ENCODE measurements at places on chromosomes 4 and X.

- DNase-seq: no peak
Observed at GRCh38 chrX:37776283-37776986, 3.4 kb upstream of the CYBB start.

GRCh38 chrX:31323658-31324057 lies 251.8 kb upstream of the FTHL17 start:
- DNase-seq: no peak

DNA sequence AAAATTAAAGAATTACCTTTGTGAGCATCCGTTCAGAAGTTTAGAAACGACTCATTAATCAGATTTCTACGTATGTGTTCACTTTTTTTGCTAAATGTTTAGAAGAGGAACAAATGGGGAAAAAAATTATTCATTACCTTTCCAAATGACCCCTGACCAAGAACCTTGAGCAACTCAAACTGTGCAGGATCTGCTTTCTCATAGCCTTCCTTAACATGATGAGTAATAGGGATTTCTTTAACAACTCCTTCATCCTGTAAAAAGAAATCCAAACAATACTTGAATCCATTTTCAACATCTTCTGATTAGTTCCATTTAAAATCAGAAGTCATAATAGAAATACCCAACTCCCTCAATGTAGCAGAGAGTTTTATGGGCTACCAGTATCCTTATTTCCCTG lies 32.1 kb downstream of the RPS6KA6 start:
- DNase-seq: no peak

DNA sequence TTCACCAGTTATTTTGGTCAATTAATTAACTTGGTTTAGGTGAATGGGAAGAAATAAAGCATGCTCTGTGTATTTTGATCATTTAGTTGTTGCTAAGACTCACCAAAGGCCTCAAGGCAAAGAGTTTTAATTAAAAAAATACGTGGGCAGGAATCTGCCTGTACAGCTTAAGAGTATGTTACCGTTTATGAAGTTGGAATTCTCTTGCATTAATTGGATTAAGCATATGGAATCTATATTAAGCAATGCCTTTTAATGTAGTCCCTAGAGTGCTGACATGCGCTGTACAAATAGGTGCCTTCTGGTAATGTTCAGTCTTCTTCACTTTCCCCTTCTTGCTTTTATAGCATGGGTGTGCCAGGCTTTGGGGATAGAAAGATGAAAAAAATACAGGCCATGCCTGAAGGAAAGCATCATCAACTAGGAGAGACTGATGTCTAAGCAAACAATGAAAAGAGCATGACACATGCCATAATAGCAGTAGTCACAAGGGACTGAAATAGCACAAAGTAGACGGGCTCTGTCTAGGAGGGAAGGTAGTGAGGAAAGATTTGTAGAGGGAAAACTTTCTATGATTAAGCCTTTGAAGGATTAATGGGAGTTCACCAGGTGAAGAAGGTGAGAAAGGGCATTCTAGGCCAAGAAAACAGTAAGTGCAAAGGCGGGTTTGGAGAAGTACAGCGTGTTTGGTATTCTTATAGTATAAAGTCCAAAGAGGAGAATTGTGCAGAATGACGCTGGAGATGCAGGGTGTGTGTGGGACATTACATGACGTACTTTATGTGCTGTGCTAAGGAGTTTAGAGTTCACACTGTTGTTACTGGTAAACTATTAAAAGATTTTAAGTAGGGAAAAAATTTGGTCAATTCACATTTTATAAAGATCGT lies 226.1 kb upstream of the ANXA3 start:
- DNase-seq: no peak

DNA sequence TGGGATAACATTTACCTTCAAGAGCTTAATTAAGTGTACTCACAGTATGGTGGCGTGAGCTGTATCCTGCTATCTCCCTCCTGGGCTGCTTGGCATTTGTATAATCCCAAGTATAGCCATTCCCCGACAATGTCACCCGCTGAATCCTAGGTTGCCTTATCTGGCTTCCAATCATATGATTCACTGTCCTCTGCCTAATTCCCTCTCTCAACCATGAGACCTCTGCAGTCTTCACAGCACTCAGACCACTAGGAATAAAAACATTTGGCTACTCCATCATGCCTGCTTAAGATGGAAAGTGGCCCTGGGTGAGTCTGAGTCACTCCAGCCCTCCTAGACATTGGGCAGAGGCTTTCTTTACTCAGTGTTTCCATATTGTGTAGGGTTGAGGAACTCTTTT lies 28.9 kb upstream of the WDFY3 start:
- no peak for DNase-seq

DNA sequence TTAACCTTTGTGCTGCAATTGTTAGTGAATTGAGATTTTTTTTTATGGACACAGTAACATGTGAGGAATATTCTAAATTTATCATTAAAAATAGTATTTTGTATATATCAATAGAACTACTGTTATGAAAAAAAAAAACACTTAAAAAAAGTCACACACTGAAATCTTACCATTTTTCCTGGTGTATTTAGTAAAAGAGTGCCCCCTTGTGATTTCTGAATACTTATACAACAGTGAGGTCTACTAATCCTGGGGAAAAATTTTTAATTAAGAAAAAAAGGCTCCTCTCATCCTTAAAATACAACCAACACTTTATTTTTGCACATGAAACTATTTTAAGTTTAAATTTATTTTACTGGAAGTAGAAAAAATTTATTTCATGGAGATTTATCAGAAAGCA lies 56.4 kb upstream of the SPOCK3 start:
- DNase-seq: no peak

- DNase-seq: no peak
Observed at GRCh38 chrX:28609003-28609402, 21.8 kb downstream of the IL1RAPL1 start.

DNA sequence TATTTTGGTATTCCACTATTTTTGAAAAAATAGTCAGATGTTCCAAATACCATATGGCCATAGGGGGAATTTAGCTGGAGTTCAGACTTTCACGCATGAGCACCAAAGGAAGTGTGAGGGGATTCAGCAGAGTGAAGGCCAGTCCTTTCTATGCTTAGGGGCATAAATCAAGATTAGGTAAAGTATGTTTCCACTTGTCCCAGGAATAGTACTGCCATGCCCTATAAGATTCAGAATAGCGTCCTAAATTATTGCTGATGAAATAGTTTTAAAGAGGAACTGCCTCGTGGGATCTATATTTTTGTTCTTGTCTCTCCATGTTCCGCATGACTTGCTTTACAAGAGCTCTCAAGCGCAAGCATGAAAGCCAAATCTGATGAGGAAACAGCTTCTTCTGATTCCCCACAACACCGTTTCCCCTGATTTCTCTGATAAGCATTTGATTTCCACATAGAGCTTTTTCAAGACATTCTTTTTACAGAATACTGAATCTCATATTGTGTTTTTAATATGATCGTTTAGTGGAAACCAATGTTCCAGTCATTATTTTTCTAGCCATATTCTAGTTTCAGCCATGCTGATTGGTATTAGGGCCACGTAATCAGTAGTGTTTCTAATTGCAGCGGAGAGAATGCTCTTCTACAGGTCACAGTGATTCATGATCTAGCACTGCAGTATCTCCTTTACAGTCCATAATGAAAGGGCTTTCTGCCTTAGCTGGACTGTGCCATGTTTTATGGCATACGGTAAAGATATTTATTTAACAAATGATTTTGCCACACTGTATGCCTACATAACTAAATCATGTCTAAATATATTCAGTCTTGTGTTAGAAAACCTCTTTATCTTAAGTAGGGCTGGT lies 492.3 kb downstream of the CENPC start:
- no peak for DNase-seq

GRCh38 chr4:149108626-149109025 lies 666.4 kb upstream of the NR3C2 start:
- DNase-seq: no peak

DNA sequence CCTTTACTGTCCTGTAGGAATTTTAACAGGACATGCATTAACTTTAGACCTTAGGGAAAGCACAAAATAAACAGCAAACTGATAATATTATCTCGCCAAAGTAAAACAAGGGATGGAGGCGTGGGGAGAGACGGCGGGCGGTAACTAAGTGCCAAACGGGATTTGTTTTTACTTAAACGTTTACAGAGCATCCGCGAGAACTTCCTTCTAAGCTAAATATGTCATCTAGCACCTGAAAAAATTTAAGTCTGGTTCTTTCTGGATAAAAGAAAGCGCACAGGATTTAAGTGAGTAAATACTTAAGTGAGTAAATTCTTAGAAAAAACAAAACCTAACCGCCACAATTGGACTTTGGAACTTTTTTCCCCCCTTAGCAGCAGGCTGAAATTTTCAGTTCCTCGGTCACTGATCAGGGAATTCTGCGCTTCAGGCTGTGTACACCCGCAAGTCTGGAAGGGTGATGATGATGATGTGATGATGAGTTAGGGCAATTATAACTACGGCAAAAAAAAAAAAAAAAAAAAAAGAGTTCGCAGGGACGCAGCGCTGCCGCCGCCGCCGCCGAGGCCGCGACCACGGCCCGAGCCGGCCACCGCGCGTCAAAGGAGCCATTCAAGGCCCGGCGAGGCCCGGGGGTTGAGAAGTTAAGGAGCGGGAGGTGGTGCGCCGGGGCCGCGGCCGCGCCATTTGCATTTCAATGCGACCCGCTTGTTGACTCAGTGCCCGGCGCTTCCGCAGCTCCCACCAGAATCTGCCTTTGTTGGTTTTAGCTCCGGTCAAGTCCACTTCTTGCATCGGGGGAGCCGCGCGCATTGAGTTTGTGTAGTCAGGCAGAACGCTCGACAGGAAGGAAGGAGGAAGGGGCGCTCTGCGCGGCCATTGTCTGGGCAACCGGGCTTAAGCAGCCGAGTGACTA lies 108.8 kb downstream of the SPRY1 start:
- DNase-seq: no peak

DNA sequence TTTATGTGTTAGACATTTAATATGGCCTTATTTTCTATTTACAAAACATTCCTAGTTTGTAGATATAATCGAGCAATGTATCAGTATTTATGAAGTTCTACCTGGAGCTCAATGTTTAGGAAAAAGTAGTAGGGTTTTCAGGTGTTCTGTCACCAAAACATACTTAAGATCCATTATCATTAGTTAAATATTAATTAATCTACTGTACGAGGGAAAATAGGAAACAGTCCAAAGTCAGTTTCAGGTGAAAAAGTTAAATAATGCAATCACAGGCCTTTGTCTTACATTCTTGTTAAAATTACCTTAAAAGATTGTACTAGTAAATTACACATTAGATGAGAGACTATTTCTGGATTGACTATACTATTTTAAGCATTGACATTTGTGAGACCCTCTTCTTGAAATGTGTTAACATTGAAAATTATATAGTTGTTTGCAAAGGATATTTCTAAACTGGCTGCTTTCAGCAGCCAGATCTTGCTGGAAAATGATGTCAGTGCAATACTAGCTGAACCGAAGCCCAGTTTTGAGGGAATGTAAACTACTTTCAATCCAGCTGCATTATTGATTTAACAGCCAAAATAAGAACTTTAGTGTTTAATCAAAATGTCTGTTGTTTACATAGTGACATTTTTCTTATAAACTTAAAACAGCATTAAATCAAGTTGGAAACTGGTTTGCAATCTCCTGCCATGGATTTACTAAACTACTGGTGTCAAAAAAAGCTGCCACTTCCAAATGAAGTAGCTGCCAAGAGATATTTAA lies 19.3 kb downstream of the GUCY1B1 start:
- DNase-seq: no peak

- peak; percentile 3 for DNase-seq
Observed at GRCh38 chr4:71355045-71355444, 16.2 kb downstream of the SLC4A4 start.

- no peak for DNase-seq
Observed at GRCh38 chr4:110676241-110676640, 53.4 kb upstream of the PITX2 start.

DNA sequence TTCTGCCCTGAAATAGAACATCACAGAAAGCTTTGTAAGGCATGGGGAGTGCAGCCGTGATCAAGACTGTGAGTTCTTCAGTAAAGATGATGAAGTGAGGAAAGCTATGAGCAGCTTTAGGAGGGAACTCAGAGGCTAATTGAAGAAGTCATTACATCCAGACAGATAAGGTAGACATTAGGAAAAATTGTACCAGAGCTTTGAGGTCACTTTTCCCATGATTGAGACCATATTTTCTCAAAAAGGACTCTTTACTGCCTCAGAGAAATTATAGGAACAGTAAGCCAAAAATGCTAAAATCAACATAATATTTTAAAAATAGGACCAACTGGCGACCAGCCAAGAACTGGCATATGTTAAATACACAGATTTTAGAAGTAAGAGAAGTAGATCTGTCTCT lies 11.2 kb downstream of the CHST7 start:
- no peak for DNase-seq

- DNase-seq: no peak
Observed at GRCh38 chr4:128542047-128542446, 254.4 kb upstream of the PGRMC2 start.

GRCh38 chrX:41153957-41154356 lies 68.7 kb downstream of the USP9X start:
- no peak for DNase-seq

GRCh38 chrX:39815631-39816030 lies 282.1 kb downstream of the BCOR start:
- peak; percentile 12 for DNase-seq

GRCh38 chrX:15464704-15465103 lies 28.4 kb downstream of the PIR start:
- no peak for DNase-seq

GRCh38 chr4:120837656-120838055 lies 84.9 kb downstream of the PRDM5 start:
- DNase-seq: no peak

DNA sequence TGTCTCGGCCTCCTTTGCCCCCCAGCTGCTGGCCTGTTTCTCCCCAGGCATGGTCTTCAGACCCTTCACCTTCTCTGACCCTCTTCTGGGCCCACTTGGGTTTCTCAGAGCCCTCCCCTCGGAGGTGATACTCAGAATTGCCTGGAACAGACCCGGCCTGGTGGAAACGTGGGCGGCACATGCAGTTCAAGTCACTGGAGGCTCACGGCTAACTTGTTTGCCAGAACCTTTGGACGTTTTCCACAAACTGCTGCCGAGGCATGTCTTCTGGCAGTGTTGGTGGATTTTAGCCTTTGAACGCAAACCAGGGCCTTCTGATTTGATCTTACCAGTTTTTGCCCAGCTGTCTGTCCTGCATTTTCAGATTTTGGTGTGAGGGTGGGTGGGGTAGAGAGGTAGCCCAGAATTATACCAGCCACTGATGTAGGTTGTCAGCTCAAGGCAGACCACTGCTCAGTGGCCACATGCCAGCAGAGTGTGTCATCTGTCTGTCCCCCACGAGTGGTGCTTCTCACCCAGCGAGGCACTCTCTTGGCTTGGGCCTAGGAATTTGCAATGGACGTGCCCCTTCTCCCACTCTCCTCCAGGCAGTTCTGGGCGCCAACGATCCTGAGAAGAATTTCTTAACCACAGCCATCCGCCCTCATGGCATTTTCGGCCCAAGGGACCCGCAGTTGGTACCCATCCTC lies 32.5 kb upstream of the ZNF185 start:
- DNase-seq: no peak

- DNase-seq: peak; percentile 53
Observed at GRCh38 chr4:148778980-148779675, 336.9 kb upstream of the NR3C2 start.

GRCh38 chr4:156634612-156635011 lies 337.0 kb downstream of the PDGFC start:
- no peak for DNase-seq
